Lower lobe of right lung (tissue), 2 donors: ENCODE measurements at places on chromosomes 4 and X.
A peak's percentile ranks its signal among the peaks of the same experiment; 100 is the strongest.

- no peaks in the 10 kb centered on the region for H3K27me3 ChIP-seq
- no peak overlapping the region for H3K27ac ChIP-seq
- DNase-seq, result no peak
- H3K36me3 ChIP-seq, result no peaks in the 10 kb centered on the region
- H3K4me1 ChIP-seq, result no peaks in the 10 kb centered on the region
Measured at GRCh38 chrX:73289039-73289438, 74.4 kb upstream of the NAP1L2 start.

DNA sequence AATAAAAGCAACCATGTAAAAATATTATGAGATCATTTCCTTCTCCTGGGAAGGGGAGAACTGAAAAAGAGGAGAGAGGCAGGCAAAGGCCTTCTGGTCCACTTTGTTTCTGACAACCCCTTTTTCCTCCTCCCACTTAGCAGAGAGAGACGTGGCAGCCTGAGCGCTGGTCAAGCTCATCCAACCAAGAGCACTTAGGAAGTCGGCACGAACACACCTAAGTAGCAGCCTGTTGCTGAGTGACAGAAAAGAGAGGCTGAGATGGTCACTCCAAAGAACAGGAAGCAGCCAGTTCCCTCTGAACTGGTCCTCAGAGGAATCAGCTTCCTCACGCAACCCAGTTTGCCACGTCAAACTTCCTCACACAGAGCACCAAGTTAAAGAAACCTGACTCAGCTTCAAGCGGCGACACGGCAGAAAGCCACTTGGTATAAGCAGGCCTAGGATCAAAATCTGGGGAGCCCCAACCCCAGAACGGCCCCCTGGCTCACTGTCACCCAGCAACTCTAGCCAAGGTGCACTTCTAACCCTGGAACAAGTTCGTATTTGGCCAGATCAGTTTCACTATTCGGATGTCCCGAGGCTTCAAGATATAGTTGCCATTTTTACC is 861 bp downstream of the SEC24D start:
- no peaks in the 10 kb centered on the region for H3K27me3 ChIP-seq
- peaks cover 32% of the 10 kb centered on the region for H3K36me3 ChIP-seq
- peak overlapping the region; percentile 91 for H3K4me3 ChIP-seq
- peak overlapping the region; percentile 95 for H3K27ac ChIP-seq
- peaks cover 31% of the 10 kb centered on the region for H3K4me1 ChIP-seq

DNA sequence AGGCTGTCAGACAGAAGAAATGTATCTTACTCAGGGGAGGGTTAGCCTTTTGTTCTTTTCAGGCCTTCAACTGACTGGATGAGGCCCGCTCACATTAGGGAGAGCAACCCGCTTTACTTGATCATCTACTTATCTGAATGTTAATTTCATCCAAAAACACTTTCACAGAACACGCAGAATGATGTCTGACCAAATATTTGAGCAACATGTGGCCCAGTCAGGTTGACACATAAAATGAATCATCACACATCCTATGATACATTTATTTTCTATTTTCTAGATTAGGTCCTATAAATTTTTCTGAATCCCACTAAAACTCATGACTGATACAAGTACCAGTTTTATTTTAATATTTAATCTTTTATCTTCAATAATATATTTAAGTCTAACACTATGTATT is 260.3 kb downstream of the IL15 start:
- no peak overlapping the region for H3K4me3 ChIP-seq
- no peak overlapping the region for H3K27ac ChIP-seq
- H3K36me3 ChIP-seq, result no peaks in the 10 kb centered on the region
- H3K27me3 ChIP-seq, result no peaks in the 10 kb centered on the region

GRCh38 chr4:59973492-59973891 is 1226.6 kb upstream of the ADGRL3 start:
- H3K36me3 ChIP-seq, result no peaks in the 10 kb centered on the region
- no peaks in the 10 kb centered on the region for H3K27me3 ChIP-seq
- H3K27ac ChIP-seq, result no peak overlapping the region
- no peak for DNase-seq
- H3K4me3 ChIP-seq, result no peak overlapping the region

- peak within 1 kb of the TSS; percentile 57 for H3K4me3 ChIP-seq
- no peaks in the 10 kb centered on the region for H3K4me1 ChIP-seq
- H3K36me3 ChIP-seq, result no peaks in the 10 kb centered on the region
- peak within 1 kb of the TSS; percentile 81 for H3K27ac ChIP-seq
- peak; percentile 61 for DNase-seq
Measured at GRCh38 chrX:74421036-74421739, at the start of gene SLC16A2. TSS of gene SLC16A2 (plus strand) at chrX:74421493. CDS start at chrX:74421638, 145 bp downstream.

- H3K27me3 ChIP-seq, result no peaks in the 10 kb centered on the region
- H3K36me3 ChIP-seq, result no peaks in the 10 kb centered on the region
- no peak overlapping the region for H3K4me3 ChIP-seq
Measured at GRCh38 chr4:98566361-98567008, 91.9 kb downstream of the TSPAN5 start.
